ENCODE measurements at places on chromosomes 2 and 18. TPM values are rescaled to one million over a fixed set of nuclear protein-coding genes. Genes with fewer than 3 reads are reported as not detected.

- no peak for DNase-seq
Observed at GRCh38 chr2:168160897-168161296, 86.5 kb downstream of the STK39 start.

- DNase-seq: no peak
Observed at GRCh38 chr2:101766871-101767739, 69.6 kb downstream of the MAP4K4 start.

Gene RNU2-63P
- 10.3 TPM for total RNA-seq

Gene MROH2A
- not detected for total RNA-seq

Gene OBSL1
- total RNA-seq: 85.2 TPM

All from sciatic nerve (tissue), 2 donors.